Activated CD4-positive, alpha-beta memory T cell treated with anti-CD3 and anti-CD28 coated beads, Interleukin-2, amount 10 ng/mL, durations not matched to agents 7 days and 5 days (primary cell): ENCODE measurements at places on chromosomes 4 and X. TPM values are rescaled to one million over a fixed set of nuclear protein-coding genes. Genes with fewer than 3 reads are reported as not detected.

DNA sequence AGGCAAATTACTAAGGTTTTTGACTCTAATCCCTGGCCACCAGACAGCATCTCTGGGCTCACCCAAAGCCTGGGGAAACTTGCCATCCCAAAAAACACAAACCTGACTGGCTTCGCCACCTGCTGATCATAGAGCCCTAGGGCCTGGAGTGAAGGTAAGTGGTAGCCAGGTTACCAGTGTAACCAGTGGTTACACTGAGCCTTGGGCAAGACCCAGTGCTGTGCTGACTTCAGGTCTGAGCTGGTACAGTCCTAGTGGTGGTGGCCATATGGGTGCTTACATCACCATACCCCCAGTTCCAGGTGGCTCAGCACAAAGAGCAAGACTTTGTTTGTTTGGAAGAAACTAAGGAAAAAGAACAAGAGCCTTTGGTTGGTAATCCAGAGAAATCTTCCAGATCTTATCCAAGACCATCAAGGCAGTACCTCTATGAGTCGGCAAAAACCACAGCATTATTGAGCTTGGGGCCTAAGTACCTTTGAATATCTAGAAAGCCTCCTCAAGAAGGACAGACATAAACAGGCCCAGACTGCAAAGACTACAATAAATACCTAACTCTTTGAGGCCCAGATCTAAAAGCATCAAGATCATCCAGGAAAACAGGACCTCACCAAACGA lies 13.7 kb downstream of the MED14 start:
- no peak for DNase-seq
- H3K27ac ChIP-seq = no peak overlapping the region
- no peaks in the 10 kb centered on the region for H3K27me3 ChIP-seq
- H3K4me3 ChIP-seq = no peak overlapping the region

Gene RAB9B
- 0.45 TPM for total RNA-seq

Gene GLRA3
- not detected for total RNA-seq

GRCh38 chr4:54082168-54082567 lies 17.8 kb upstream of the CHIC2 start:
- H3K27ac ChIP-seq = no peak overlapping the region
- H3K27me3 ChIP-seq = peaks cover 15% of the 10 kb centered on the region
- H3K36me3 ChIP-seq = no peaks in the 10 kb centered on the region
- no peaks in the 10 kb centered on the region for H3K4me1 ChIP-seq
- no peak overlapping the region for H3K4me3 ChIP-seq
- DNase-seq = no peak

GRCh38 chr4:1242506-1243450 lies 6.2 kb downstream of the CTBP1 start:
- no peaks in the 10 kb centered on the region for H3K27me3 ChIP-seq
- H3K4me1 ChIP-seq = peaks cover 38% of the 10 kb centered on the region
- H3K27ac ChIP-seq = no peak overlapping the region
- DNase-seq = no peak
- peaks cover 34% of the 10 kb centered on the region for H3K36me3 ChIP-seq
